ENCODE measurements at places on chromosomes 11 and 22. TPM values are rescaled to one million over a fixed set of nuclear protein-coding genes. Genes with fewer than 3 reads are reported as not detected.

Gene PLCB3
- total RNA-seq: 47.2 TPM

Gene OR56A1
- total RNA-seq: not detected

Gene DDIAS
- total RNA-seq: 1.8 TPM

Gene OR51B4
- not detected for total RNA-seq

Gene KREMEN1
- 7.3 TPM for total RNA-seq

Gene SERHL2
- 3.5 TPM for total RNA-seq

Gene OR2AG1
- total RNA-seq: not detected

Gene MUC6
- not detected for total RNA-seq

Gene SPI1
- total RNA-seq: not detected

Gene C22orf31
- total RNA-seq: not detected

Gene CCDC89
- total RNA-seq: 0.26 TPM

Gene ACR
- 0.45 TPM for total RNA-seq

Gene ANGPTL5
- not detected for total RNA-seq

Gene EHF
- not detected for total RNA-seq

Gene VWCE
- 4.1 TPM for total RNA-seq

Gene NEU3
- total RNA-seq: 14.1 TPM

Gene OR8D4
- not detected for total RNA-seq

Gene OR52I2
- total RNA-seq: not detected

Gene TAF1D
- 84.5 TPM for total RNA-seq

Gene MCHR1
- 0.17 TPM for total RNA-seq

Gene OOSP4B
- not detected for total RNA-seq

Gene MUC2
- not detected for total RNA-seq

Gene TOM1
- total RNA-seq: 47.9 TPM

Gene ALDH3B2
- not detected for total RNA-seq

Gene GTSE1
- total RNA-seq: 7.3 TPM

Gene SPTBN2
- total RNA-seq: 15.7 TPM

Gene C11orf21
- total RNA-seq: not detected

Gene HIC2
- 4.3 TPM for total RNA-seq

Gene SEPTIN3
- total RNA-seq: 0.92 TPM

Gene POTEH
- not detected for total RNA-seq

Gene MB
- not detected for total RNA-seq

Gene CHRM4
- 0.42 TPM for total RNA-seq

Gene ZNRF3
- total RNA-seq: 6.7 TPM

Gene DCPS
- total RNA-seq: 14.8 TPM

Gene PITPNM1
- 40.5 TPM for total RNA-seq

All from chondrocyte (in vitro differentiated cells).